ENCODE measurements at places on chromosomes 16 and 17.

DNA sequence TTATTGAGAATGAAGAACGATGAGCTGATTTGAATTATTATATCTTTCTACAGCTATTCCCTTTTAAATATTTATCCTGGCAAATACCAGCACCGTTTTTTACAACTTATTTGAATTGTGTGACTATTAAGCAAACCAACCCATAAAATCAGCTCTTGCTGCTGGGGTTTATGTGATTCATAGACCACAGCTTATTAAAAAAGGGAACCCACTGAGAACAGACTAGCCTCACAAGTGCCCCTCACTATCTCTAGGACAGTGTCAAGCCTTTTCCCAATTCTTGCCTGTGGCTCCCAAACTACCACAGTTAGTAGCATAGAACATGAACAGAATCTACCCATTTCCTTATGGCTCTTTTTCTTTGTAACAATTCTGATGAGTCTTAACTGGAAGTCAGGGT lies 6.1 kb upstream of the LIG3 start:
- DNase-seq: no peak

DNA sequence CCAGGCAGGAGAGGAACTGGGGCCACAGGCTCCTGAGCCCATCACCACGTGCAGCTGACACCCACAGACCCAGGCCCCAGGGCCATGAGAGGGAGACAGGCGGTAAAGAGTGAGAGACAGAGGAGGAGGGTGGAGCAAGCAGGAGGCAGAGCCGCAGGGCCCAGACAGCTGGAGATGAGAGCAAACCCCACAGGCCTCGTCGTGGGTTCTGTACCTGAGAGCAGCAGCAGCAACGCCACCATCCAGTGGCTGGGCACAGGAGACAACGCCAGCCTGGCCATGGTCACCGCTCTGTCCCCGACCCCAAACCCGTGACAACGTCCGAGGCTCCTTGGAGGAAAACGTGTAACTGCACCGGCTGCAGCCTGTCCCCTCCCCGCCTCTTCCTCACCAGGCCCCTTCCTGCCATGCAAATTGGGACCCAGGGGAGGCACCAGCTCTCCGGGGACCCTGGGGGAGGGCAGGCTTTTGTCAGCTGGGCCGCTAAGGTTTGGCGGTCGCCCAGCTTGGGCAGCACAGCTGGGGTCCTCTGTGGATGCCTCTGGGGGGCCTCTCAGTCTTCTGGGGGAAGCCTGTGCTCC lies at the start of gene CD79B:
Gene CD79B (minus strand): TSS at position 351 of the 581 bp plus-strand sequence. CDS start 70 bp downstream, at position 281.
- no peak for DNase-seq

DNA sequence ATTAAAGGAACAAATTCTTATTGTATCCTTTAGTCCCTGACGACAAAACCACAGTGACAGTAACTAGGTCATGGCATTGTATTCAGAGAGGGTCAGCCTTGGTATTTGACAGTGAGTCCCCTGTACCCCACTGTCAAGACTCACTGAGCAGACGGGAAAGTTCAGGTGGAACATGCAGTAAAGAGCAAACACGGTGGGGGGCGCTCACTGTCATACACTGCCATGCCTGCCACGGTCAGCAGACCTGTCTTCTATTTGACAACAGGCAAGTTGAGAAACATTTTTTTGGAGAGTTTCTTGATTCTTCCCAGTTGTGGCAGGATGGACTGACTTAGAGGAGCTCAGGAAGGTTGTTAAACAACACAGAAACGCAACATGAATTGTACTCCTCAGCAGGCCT lies 681.6 kb downstream of the KCNJ18 start:
- no peak for DNase-seq

DNA sequence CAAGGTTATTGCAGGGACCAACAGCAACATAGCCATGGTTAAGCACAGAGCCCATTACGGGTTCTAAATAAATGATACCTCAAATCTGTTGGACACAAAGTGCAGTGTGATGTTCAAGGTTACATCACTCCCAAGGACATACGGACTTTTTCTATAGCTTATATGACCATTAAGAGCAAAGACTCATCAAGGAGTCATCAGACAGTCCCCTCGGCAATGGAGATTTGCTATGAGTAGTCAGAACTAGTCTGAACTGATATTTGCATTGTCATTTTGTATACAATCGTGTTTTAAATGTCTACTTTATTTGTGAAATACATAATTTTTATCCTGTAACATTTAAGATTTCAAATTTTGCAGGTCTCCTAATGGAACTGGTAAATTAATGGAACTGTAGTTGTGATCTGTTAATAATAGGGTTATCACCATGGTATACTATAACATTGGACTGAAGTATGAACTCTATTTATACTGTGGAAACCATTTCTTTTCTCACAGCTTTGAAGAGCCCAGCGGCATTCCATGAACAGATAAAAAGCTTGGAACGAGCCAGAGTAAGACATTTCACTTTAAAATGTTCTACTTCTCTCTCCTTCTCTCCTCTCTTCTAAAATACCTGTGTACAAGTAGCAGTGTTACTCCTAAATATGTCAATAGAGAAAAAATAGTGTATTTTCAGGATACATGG lies 140.9 kb downstream of the MRTFB start:
- no peak for DNase-seq

DNA sequence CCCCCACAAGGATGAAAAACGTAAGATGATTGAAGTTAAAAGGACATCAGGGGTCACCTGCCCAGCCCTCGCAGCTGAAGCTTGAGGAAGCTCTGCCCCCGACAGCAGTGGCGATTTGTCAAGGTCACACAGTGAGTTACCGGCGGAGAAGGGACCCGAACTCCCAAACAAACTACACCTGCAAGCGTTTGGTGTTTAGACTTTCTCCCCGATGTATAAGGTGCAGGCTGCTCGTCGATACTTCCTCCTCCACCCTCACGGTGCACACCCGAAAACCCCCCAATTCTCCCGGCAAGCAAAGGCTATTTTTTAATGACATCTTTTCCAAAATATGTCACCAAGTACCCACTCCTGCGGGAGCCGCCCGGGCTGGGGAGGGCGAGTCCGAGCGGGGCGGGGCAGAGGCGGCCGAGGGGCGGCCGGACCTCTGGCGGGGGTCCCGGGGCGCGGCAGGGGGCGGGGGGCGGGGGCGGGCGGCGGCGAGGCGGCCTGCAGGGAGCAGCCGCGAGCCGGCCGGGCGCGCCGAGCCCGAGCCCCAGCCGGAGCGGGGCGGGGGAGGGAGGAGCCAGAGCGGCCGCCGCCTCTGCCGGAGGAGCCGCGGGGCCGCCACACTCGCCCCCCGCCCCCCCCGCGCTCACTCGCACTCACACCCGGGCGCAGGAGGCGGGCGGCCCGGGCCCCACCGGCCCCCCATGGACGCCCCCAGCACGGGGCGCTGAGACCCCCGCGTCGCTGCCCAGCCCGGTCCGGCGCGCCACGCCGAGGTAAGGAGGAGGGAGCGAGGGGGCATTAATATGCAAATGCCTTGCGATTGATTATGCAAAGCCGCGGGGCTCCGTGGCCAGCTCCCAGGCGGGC lies at the start of gene THRA:
Gene THRA (plus strand): TSS at position 637 of the 858 bp plus-strand sequence. CDS start 11,524 bp downstream, outside the sequence.
- DNase-seq: no peak

DNA sequence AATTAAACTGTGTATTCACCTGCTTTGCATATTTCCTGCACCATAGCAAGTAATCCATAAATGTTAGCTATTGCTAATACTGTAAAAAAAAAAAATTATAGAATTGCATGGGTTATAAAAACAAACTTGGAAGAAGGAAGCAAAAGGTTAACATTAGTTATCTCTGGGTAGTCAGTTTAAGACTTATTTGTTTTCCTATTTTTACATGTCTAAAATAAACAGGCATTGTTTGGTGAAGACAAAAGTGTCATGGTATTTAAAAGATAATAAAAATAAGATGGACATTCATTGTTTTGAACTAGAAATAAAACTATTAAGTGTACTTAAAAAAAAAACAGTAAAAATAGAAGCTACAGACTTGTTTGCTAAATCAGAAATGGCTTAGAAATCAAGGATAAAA lies 313.8 kb downstream of the SOX9 start:
- DNase-seq: no peak

- no peak for DNase-seq
Measured at GRCh38 chr17:75842963-75843576, 1.1 kb downstream of the UNC13D start.

GRCh38 chr17:66953630-66954020 lies 10.9 kb upstream of the CACNG4 start:
- DNase-seq: no peak

GRCh38 chr16:11614587-11615175 lies 28.0 kb upstream of the LITAF start:
- no peak for DNase-seq

DNA sequence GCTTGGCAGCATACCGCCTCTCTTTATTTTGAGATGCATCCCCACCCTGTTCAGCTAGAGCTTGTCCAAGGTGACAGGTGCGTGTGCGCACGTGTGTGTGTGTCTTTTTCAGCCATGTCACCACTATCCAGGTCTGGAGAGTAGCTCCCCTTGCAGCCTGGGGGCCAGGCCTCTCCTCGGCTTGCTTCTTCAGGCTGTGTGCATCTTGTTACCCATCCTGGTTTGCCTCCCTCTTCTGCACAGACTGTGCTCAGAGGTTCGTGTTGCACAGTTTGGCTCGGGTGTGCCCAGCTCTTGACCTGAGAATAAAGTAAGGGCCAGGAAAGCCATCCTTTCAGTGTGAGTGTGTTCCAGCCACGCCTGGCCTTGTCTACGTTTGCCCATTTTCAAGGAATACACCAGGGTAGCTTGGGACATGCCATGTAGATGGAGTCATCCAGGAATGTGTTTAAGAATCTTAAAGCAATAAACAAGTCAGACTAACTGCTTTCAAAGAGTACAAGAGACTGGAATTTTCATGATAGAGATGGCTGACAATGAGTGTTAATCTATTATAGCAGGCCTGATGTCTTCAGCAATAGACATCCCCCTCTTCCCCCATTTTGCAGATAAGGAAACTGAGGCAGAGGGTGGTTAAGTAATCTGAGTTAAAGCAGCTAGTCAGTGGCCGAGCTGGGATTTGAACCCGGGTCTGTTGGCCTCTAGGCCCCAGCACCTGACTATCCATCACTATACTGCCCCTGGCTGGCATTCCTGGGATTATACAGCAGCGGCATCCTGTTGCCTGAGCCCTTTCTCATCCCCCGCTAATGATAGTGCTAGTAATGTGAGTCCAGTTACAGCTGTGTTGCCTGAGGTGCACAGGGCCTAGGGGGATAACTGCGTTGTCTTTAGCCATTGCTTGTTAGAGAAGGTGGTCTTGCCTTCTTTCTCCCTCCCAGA lies 77.9 kb downstream of the KSR1 start:
- DNase-seq: no peak

GRCh38 chr16:88812513-88813268 lies 963 bp upstream of the APRT start:
- no peak for DNase-seq

- DNase-seq: no peak
Measured at GRCh38 chr16:86297391-86297790, 212.9 kb upstream of the FOXF1 start.

GRCh38 chr17:16652847-16653366 lies 743 bp downstream of the ZNF624 start:
- no peak for DNase-seq

DNA sequence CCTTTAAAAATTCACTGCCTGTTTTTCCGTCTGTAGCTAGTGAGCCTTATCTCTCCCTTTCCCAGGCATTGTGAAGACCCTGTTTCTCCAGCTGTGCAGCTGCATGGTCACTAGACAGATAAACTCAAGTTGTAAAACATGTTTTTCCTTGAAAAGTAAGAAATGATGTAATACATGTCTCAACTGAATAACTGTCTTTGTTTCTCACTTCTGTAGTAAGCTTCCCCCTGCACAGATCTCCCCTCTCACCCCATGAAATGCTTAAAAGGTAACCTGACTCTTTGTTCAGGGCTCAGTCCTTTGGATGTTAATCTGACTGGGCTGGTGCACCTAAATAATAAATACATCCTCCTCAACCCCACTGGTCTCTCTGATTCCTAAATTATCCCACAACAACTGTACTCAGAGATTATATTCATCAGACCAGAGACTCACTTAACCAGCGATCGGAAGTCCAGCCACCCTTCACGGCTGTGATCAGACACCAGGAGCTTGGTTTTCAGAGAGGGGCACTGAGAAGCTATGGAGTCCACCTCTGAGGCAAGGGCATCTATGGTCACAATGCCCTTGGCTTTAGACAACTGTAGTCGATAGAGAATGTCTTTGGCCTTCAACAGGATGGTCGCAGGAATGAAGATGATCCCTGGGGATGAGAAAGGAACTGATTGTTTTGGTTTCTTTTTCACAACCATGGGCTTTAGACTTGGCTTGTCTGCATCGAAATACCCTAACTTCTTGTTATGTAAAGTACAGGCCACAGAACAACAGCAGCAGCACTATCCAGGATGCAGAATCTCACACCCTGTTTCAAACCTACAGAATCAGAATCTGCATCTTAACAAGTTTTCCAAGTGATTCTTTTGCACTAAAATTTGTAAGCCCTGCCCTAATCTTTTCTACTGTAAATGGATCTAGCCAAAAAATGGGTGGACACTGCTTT lies 15.4 kb downstream of the ACSM1 start:
- DNase-seq: no peak

GRCh38 chr17:31540602-31541307 lies 149.3 kb downstream of the RAB11FIP4 start:
- no peak for DNase-seq

- DNase-seq: no peak
Measured at GRCh38 chr16:66266436-66267291, 99.8 kb upstream of the CDH5 start.

DNA sequence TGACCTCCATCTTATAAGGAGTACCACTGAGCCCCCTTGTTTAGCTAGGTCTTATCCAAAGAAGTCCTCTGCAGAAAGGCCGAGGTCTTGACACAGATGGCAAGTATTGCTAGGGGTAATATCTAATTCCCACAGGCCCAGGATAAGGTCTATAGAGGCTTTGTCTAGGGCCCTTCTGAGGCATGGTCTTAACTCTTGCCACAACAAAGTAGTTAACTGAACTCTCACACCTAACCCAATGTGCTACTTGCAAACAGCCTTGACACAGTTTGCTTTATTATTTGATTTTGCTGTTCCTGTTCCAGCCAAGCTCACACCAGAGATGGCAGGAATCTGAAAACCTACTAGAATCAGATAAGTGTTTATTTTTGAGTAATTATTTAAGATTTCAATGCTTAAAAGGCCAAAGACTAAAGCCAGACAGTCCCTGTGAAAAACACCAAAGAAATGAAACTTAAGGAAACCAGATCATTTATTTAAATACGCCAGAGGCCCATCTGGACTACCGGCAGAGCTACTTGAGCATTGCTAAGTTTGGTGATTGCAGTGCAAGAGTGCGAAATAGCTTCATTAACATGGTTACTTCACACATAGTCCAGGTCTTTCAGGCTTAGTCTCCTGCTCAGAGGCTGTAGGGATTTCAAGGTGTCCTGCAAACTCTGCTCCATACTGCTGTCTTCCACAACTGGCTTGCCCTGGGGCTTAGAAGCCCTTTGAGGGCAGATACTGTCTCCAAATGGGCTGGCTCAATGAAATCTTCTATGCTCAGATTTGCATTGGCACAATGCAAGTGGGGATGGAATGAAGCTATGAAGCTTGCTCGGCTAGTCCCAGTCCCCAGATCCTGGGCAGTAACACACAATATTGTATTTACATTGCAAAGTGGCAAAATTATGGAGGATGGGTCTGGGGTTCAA lies 28.5 kb upstream of the SUPT4H1 start:
- DNase-seq: no peak

Measured in DMS153 (cell line).